ENCODE measurements at places on chromosomes 4 and X.

DNA sequence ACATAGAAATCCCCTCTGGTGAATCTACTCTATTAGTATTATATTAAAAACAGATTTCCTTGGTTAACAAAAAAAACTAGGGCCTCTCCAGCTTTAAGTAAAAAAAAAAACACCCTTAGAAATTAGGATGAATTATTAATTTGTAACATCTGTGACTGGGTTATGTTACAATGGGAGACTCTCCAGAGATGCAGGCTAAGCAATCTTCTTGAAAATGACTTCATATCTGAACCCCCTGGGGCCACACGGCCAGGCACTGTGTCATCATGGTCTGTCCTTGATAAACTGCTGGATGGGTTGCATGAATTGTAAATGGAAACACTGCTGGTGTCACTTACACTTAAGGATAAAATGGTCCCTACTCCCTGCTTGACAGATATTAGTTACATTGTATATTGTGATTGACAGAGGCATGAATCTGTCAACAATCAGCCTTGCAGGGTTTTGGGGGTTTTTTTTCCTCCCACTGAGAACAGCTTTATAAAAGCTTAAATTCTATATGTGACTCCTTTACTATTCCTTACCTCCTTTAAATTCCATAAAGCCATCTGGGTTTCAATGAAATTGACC is 49.1 kb downstream of the PRKG2 start:
- no peak for DNase-seq

GRCh38 chrX:111354496-111354895 is 57.5 kb downstream of the DCX start:
- DNase-seq, result no peak

DNA sequence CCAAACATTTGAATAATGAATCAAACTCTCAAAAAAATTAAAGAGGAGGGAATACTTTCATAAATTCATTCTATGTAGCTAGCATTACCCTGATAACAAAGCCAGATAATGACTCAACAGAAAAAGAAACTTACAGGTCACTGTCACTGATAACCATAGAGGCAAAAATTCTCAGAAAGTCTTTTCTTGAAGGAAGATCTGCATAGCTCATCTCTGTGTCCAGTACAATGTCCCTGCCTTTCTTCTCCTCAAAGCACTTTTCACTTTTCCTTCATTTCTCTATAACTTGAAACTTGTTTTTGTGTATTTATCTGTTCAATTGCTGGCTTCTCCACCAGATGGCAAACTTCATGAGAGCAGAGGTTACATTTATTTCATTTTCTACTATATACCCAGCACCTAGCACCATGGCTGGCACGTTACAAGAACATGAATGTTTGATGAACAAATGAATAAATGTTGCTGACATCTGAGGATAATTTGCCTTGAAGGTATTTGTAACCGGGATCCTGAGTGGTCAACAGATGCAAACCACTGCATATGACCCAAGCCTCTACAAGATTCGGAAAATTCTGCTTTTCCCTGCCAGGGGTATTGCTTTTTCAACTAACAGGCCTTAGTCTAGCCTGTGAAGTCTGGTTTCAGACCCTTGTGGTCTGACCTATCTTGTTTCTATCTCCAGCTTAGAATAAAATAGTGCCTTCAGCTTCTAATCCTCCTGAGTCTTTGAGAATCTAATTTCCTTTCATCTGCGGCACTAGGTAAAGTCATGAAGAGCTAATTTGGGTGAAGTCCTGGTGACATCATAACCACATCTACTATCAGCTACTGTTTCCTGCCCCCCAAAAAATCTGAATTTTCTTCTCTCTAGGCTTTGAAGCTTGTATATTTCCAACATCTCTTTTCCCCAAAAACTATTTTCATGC is 52.5 kb upstream of the ANTXR2 start:
- DNase-seq, result peak; percentile 31

- DNase-seq, result no peak
Observed at GRCh38 chrX:22237479-22237878, 35.2 kb upstream of the CBLL2 start.

DNA sequence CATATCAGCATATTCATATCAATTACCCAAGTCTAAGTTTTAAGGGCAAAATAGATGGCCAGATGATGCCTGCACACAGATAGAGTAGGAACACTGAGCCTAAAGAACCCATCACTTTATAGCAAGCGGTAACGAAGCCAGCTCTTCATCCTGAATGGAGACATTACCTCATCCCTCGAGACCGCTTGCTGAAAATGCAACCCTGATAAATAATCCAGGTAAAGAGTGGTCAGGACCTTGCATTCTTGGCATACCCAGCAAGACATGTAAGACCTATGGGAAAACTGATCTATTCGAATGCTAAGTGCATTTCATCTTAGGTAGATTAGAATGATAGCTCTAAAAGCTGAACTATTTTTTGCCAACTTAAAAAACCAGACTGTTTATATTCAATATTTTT is 25.3 kb downstream of the DCHS2 start:
- DNase-seq, result no peak

DNA sequence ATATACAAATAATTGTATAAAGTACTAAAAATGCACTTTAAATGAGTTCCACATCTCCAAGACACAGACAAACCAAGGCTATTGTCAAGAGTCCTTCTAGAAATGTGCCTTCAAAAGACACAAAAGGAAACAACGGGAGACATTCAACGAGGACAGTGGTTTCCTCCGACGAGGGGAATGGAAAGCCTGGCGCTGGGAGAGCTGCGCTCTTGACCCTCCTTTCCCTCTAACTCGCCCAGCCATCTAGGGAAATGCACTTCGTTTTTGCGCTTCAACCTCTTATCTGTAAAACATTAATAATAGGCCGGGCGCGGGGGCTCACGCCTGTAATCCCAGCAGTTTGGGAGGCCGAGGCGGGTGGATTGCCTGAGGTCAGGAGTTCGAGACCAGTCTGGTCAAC is 37.0 kb downstream of the ZFP42 start:
- no peak for DNase-seq

GRCh38 chr4:126853715-126854114 is 779.0 kb upstream of the INTU start:
- no peak for DNase-seq

- DNase-seq, result no peak
Observed at GRCh38 chr4:164192844-164193243, 561.1 kb upstream of the SMIM31 start.

DNA sequence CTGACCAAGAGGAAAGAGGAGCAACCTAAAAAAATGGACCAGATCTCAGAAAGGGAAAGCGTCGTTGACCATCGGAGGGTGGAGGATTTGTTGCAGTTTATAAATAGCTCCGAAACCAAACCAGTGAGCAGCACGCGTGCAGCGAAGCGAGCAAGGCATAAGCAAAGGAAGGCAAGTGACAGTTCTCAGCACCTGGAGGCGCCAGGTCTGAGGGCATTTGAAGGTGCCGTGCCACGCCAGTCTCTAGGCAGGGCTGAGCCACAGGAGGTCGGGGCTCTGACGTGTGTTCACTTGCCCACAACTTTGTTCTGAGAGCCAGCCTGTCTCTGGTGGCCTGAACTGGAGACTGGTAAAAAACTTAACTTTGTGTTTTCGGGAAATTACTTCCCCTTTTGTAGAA is 59.7 kb downstream of the TNIP2 start:
- no peak for DNase-seq

DNA sequence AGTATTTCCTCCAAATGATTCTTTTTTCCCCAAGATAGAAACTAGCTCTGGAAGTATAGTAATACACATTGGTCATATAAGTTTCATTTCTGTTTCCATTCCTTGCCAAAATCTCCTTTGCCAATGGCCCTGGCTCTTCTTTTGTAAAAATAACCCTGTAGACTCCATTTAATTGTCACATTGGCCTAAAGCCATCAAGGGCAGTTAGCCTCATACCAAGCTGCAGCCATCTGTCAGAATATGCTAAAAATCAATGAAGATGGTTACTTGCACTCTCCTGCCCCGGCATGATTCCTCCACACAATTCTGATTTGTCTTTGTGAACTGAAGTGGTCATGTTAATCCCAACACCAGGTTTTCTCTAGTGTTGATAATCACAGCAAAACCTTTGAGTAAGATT is 380.5 kb downstream of the SH2D1A start:
- no peak for DNase-seq

DNA sequence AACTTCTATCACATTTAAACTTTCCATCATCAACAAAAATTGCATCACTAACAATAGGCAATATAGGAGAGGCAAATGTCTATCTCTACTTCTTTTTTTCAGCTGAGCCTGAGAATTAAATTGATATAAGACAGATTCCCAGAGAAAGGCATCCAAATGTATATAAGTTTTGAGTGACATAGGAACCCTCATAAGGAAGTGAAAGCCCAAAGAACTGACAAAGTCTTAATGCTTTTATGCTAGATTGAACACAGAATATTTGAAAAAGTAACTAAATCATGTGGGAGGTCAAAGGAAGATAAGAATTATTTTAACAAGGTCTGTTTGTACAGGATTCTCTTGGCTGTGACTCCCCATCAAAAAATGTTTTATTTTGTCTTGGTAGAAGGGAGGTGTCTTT is 714.9 kb downstream of the GRXCR1 start:
- DNase-seq, result no peak

DNA sequence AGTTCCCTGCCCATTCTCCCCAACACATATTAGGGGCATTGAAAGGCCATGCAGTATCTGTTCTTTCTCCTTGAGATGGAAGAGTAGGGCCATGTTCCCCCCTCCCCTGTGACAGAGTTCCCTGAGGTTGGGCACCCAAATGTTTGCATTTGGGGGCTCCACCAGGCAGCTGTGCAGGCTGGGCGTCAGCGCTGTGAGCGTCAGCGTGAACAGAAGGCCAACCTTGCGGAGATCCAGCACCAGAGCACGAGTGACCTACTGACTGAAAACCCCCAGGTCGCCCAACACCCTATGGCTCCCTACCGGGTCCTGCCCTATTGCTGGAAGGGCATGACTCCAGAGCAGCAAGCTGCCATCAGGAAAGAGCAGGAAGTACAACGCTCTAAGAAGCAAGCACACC is 3.9 kb downstream of the HSD17B10 start:
- DNase-seq, result no peak

Data from activated CD8-positive, alpha-beta memory T cell treated with anti-CD3 and anti-CD28 coated beads, Interleukin-2, amount 50 U/mL, for 4 hours (primary cell).